Activated CD8-positive, alpha-beta T cell treated with anti-CD3 and anti-CD28 coated beads, Interleukin-2, amount 10 ng/mL, durations not matched to agents 7 days and 5 days (primary cell): ENCODE measurements at places on chromosomes 16 and 17. TPM values are rescaled to one million over a fixed set of nuclear protein-coding genes. Genes with fewer than 3 reads are reported as not detected.

GRCh38 chr16:74485916-74486315 is 64.6 kb upstream of the CLEC18B start:
- peaks cover 2% of the 10 kb centered on the region for H3K4me1 ChIP-seq
- peaks cover 53% of the 10 kb centered on the region for H3K36me3 ChIP-seq
- no peaks in the 10 kb centered on the region for H3K27me3 ChIP-seq
- H3K27ac ChIP-seq: no peak overlapping the region

- H3K4me3 ChIP-seq: no peak overlapping the region
- H3K36me3 ChIP-seq: peaks cover 45% of the 10 kb centered on the region
- no peak for DNase-seq
- H3K27ac ChIP-seq: peak overlapping the region; percentile 68
Observed at GRCh38 chr17:49618028-49618611, 42.4 kb downstream of the NXPH3 start.

DNA sequence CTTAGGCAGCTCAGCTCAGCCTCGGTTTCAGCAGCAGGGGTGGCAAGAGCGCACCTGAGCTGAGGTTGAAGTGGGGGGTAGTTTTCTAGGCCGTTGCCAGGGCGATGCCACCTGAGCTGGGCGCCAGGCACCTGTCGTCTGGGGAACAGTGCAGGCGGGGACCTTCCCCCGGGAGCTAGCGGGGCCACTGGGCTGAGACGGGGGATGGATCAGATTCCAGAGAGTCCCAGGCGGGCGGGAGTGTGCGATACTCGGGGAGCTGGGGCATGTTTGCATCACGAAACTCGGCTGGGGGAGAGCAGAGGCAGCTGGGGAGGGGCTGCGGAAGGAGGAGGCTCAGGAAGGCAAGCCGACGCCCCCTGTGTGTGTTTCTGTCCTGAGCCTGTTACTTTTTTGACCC is 477 bp upstream of the CLDN9 start:
- no peaks in the 10 kb centered on the region for H3K36me3 ChIP-seq
- no peak overlapping the region for H3K27ac ChIP-seq
- H3K27me3 ChIP-seq: peaks cover 21% of the 10 kb centered on the region
- DNase-seq: no peak
- peaks cover 17% of the 10 kb centered on the region for H3K4me1 ChIP-seq

- H3K36me3 ChIP-seq: no peaks in the 10 kb centered on the region
- peaks cover 2% of the 10 kb centered on the region for H3K27me3 ChIP-seq
- no peak overlapping the region for H3K27ac ChIP-seq
- H3K4me1 ChIP-seq: no peaks in the 10 kb centered on the region
Observed at GRCh38 chr16:49800876-49801275, 55.0 kb downstream of the ZNF423 start.

DNA sequence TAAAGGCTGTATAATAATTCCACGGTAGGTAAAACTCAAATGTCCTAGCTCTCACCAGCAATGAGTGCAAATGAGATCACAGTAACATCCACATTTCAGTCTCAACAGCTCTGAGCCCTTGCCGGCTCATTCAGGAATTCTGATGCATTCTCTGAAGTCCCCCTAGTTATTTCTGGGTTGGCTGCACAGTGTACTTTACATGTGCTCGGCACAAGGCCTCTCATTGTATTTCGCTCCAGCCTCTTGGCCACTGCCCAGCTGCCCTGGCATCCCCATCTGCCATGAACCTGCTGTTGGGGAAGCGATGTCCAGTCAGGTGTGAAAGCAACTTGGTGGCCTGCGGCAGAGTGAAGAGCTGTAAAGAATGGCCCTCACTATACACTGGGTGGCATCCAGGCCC is 14.3 kb downstream of the PRCD start:
- H3K4me3 ChIP-seq: no peak overlapping the region
- peaks cover 20% of the 10 kb centered on the region for H3K36me3 ChIP-seq
- no peak for DNase-seq
- peaks cover 34% of the 10 kb centered on the region for H3K4me1 ChIP-seq
- no peaks in the 10 kb centered on the region for H3K27me3 ChIP-seq

GRCh38 chr16:56634715-56635440 is 2.4 kb downstream of the MT1M start:
- peak overlapping the region; percentile 30 for H3K4me3 ChIP-seq
- no peak overlapping the region for H3K27ac ChIP-seq
- DNase-seq: no peak
- peaks cover 38% of the 10 kb centered on the region for H3K4me1 ChIP-seq
- H3K27me3 ChIP-seq: peaks cover 91% of the 10 kb centered on the region

- H3K4me3 ChIP-seq: no peak overlapping the region
- DNase-seq: no peak
- no peak overlapping the region for H3K27ac ChIP-seq
- no peaks in the 10 kb centered on the region for H3K36me3 ChIP-seq
Observed at GRCh38 chr17:15412606-15413005, 54.8 kb downstream of the CDRT4 start.

The CORO1A gene
- total RNA-seq: 1,875 TPM

DNA sequence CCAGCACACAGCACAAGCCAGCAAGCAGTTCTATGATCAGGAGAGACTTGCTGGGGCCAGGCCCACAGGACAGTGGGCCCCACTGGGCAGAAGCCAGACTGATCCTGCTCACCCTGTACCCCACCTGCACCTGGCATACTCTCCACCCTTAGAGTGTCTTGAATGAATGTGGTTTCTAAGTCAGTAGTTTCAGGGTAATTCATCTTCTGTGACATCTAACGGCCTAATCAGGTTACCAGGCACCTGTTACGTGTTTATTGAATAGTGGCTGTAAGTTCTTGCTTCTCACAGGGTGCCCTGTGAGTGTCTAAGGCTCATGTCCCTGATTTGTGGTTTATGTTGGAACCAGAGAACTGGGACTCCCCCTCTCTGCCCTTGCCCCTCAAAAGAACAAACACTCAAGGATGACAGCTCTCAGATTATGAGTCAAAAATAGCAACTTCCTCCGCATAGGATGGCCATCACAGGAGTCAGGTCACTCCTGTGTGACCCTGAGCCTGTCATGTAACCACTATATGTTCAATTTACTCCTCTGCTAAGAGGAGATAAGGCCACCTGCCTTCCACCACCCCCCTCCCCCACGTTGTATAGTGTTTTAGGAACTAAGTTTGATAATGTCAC is 7.0 kb upstream of the OR2C1 start:
- H3K36me3 ChIP-seq: no peaks in the 10 kb centered on the region
- H3K4me3 ChIP-seq: no peak overlapping the region
- H3K4me1 ChIP-seq: peaks cover 2% of the 10 kb centered on the region
- H3K27ac ChIP-seq: no peak overlapping the region

DNA sequence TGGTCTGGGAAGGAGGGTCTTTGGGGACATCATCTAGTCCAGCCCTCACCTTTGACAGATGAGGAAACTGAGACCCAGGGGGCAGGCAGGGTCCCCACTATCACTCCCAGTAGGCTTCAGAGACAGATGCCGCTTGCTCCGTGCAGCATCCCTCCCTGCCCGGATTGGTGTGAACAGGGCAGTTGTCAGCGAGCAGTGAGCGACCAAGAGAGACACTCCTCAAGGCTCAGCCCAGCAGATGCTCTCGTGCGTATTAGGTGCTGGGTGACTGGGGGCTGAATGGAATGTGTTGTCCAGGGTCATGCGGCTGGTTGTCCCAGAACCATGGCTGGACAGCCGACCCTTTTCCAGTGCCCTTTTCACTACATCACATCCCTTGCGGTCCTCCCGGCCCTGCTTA is 49.0 kb downstream of the MPRIP start:
- H3K4me1 ChIP-seq: peaks cover 25% of the 10 kb centered on the region
- no peak overlapping the region for H3K4me3 ChIP-seq
- peaks cover 18% of the 10 kb centered on the region for H3K36me3 ChIP-seq
- H3K27ac ChIP-seq: no peak overlapping the region
- DNase-seq: no peak

DNA sequence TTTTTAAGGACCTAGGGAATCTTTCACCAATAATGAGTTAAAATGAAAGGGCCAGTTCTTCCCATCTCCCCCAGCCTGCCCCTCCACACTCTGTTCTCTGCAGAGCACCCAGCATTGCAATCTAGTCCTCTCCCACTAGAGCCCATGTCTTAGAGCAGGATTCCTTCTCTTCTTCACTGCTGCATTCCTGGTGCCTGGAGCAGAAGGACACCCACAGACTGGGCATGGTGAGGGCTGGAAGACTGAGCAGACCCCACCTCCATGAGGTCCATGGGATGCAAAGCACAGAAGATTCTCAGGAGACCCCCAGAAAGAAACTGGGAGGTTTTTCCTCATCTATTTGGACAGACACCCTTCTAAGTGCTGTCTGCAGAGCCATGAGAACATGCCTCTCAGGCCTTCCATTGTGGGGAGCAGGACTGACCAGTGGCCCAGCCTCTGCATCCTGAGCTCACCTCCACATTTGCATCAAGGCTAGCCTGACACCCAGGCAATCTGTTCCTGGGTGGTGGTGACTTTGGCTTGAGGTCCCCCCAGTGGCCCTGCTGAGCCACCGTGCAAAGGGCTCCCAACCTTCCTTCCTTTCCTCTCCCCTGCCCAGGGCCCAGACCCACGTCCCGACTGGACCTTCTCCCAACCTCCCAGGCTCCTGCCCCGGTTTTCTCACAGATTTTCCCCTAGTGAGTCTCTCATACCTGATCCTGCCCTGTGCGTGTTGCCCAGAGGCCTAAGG is 74.2 kb upstream of the ZNF469 start:
- H3K4me3 ChIP-seq: no peak overlapping the region
- no peaks in the 10 kb centered on the region for H3K4me1 ChIP-seq
- no peak overlapping the region for H3K27ac ChIP-seq
- H3K27me3 ChIP-seq: peaks cover 9% of the 10 kb centered on the region
- H3K36me3 ChIP-seq: no peaks in the 10 kb centered on the region

DNA sequence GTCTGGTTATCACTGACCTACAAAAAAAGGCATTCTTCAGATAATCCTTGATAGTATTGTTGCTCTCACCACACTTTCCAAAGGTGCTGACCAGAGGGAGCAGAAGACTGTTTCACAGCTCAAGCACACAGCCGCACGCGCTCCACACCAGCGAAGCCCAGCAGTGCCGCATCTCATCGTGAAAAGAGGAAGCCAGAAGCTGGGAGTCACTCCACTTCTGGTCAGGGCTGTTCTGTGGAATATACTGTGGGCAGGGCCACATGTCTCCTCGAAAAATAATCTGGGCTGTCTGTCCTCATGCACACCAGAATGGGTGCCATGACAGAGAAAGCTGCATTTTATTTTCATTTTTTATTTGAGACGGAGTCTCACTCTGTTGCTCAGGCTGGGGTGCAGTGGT is 7.3 kb upstream of the PRSS36 start:
- H3K4me3 ChIP-seq: peak overlapping the region; percentile 1
- no peak overlapping the region for H3K27ac ChIP-seq
- no peak for DNase-seq
- peaks cover 11% of the 10 kb centered on the region for H3K27me3 ChIP-seq

DNA sequence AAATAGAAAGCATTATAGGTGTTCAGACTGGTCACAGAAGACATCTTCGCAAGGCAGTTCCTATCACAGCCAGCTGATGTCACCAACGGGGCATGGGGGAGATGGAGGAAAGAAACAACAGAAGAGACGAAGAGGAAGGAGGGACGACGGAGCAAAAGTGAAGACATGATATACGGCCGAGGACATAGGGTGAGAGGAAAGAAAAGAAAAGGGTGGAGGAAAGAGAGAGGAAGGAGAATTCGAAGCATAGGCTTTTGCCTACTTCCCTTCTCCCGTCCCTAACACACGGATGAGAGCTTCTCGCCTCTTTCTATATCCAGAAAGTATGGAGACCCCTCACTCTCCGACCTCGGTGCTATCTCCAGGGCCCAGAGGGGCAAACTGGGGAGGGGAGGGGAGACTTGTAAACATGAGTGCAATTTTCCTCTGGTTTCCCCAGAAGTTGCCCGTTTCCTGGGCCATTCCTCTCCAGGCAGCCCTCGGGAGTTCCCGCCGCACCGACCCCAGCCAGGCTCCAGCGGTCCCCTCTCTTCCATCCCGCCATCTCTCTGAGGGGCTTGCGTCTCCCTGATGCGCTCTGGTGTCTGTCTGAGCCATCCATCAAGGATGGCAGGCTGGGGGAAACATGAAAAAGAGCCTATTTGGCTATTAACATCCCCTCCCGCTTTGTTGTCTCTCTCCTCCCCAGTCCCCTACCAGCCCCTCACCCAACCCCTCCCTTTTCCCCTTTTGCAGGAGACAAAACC is 26.0 kb downstream of the COPZ2 start:
- H3K4me1 ChIP-seq: peaks cover 22% of the 10 kb centered on the region
- peak overlapping the region; percentile 63 for H3K4me3 ChIP-seq
- H3K27ac ChIP-seq: no peak overlapping the region
- H3K27me3 ChIP-seq: peaks cover 44% of the 10 kb centered on the region

- H3K4me3 ChIP-seq: no peak overlapping the region
- peak overlapping the region; percentile 63 for H3K27ac ChIP-seq
- no peak for DNase-seq
- H3K27me3 ChIP-seq: no peaks in the 10 kb centered on the region
- peaks cover 64% of the 10 kb centered on the region for H3K36me3 ChIP-seq
Observed at GRCh38 chr16:11178424-11178823, 77.6 kb downstream of the SOCS1 start.

DNA sequence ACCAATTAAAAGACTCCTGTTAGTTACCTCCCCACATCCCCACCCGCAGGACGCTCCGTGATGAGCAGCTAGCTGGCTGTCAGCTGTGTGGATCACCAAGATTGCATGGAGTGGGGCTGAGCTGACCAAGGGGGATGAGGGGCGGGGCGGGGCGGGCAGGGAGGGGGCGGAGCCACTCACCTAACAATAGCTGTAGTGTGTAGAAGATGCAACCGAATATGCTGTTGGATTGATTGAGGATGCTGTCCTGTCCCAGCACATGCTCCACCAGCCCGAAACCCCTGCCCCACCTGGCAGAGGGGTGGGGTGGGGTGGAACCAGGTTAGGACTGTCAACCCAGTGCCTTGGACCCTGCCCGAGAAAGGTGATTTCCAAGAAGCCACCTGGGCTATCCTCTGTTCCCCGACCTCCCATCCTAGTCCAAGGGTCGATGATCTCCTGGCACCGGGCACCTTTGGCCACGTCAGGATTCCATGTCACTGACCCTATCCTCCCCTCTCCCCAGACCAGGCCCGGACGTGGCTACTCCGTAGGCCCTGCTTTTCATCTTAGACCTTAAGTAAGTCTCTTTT is 1.4 kb downstream of the VKORC1 start:
- H3K4me1 ChIP-seq: peaks cover 34% of the 10 kb centered on the region
- peaks cover 18% of the 10 kb centered on the region for H3K36me3 ChIP-seq
- H3K4me3 ChIP-seq: peak overlapping the region; percentile 95
- peak overlapping the region; percentile 49 for H3K27ac ChIP-seq
- H3K27me3 ChIP-seq: peaks cover under 1% of the 10 kb centered on the region

GRCh38 chr17:77867308-77867781 is 91.2 kb upstream of the TNRC6C start:
- peaks cover 45% of the 10 kb centered on the region for H3K4me1 ChIP-seq
- H3K27ac ChIP-seq: no peak overlapping the region
- H3K4me3 ChIP-seq: no peak overlapping the region
- H3K27me3 ChIP-seq: peaks cover 3% of the 10 kb centered on the region
- no peaks in the 10 kb centered on the region for H3K36me3 ChIP-seq

- peak; percentile 84 for DNase-seq
- H3K4me3 ChIP-seq: peak overlapping the region; percentile 84
- H3K36me3 ChIP-seq: peaks cover 1% of the 10 kb centered on the region
- H3K4me1 ChIP-seq: peaks cover 29% of the 10 kb centered on the region
- H3K27ac ChIP-seq: peak overlapping the region; percentile 76
Observed at GRCh38 chr17:76382803-76383545, 1.4 kb upstream of the SPHK1 start.
